CD4-positive, alpha-beta T cell treated with Interleukin-17A for 4 hours (primary cell): ENCODE measurements at places on chromosomes 3 and 15.
A peak's percentile ranks its signal among the peaks of the same experiment; 100 is the strongest.

GRCh38 chr3:172156586-172156955, 117.2 kb downstream of the FNDC3B start:
- DNase-seq, result no peak

DNA sequence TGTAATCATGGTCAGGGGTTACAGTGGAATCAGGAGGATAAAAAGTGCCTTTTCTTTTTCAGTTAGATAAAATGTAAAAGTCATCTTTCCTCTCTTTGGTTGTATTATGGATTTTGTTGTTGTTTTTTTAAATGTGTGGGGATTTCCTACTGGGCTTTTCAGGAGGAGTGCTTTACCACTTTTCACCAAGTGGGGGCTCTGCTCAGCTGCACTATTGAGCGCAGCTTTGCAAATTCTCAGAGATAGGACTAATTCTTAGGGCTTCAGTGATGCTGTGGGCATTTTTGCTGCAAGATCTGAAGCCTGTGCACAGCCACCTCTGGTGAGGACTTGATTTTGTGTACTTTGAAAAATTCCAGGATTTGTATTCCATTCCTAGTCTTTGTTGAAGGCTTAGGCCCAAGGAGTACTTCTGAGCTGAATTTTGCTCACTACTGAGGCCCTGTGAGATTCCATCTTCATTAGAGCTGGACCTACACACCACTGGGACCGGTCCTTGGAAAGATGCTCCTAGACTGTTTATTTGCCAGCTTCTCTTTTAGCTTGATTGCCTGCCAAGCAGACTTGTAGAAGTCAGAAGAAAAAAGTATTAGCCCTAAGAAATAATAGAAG, 7.5 kb downstream of the GNB5 start:
- DNase-seq, result peak; percentile 29

DNA sequence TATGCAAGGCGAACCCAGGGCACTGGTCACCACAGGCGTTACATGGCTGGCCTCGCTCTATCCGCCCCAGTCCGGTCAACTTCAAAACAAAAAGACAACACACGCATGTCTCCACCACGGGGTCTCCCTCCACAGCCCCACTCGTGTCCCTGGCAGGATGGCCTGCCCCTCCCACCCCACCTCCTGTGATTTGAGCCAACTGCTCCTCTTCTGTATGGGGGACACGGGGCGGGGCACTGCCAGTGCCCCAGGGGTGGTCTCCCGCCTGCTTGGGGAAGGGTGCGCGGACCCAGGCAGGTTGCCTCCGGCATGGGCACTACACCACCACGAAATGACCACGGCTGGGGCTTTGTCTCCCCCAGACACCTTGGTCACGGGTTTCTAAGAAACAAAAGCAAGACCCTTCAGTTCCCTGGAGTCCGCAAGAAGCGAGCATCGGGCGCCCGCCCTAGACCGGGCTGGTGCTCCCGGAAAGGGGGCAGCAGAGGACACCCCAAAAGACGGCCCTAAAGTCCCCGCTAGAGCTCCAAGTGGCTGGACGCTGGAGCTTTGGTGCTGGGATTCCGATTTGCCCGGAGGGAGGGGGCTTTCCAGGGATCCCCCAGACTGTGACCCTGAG, 219.3 kb upstream of the PRICKLE2 start:
- no peak for DNase-seq

GRCh38 chr3:152263711-152264110, 5.0 kb upstream of the MBNL1 start:
- no peak for DNase-seq

GRCh38 chr3:76554707-76555106, 485.2 kb upstream of the ROBO2 start:
- DNase-seq, result no peak

GRCh38 chr15:81029414-81030300, 28.9 kb downstream of the TLNRD1 start:
- DNase-seq, result no peak

- no peak for DNase-seq
Observed at GRCh38 chr15:33699691-33700447, 268.4 kb upstream of the CHRM5 start.

GRCh38 chr3:149085828-149086231, 503 bp downstream of the HLTF start:
- peak; percentile 37 for DNase-seq

- DNase-seq, result peak; percentile 30
Observed at GRCh38 chr15:57563416-57563815, 28.3 kb upstream of the MYZAP start.

DNA sequence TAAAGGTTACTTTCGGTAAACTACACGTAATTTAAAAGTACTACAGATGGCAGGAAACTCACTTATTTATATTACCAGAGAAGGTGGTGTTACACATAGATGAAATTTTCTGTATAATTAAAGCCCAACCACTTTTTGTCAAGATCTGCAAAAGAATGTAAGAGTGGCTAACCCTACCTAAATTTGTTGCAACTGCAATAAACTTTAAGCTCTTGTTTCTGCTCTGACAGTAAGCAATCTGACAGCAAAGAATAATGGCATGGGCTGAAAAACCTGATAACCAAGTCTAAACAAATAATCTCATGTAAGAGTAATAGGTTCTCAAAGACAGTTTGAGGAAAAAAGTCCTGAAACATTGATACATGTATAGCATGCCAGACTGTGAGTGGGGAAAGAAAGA, 897.3 kb downstream of the TUSC7 start:
- DNase-seq, result no peak

DNA sequence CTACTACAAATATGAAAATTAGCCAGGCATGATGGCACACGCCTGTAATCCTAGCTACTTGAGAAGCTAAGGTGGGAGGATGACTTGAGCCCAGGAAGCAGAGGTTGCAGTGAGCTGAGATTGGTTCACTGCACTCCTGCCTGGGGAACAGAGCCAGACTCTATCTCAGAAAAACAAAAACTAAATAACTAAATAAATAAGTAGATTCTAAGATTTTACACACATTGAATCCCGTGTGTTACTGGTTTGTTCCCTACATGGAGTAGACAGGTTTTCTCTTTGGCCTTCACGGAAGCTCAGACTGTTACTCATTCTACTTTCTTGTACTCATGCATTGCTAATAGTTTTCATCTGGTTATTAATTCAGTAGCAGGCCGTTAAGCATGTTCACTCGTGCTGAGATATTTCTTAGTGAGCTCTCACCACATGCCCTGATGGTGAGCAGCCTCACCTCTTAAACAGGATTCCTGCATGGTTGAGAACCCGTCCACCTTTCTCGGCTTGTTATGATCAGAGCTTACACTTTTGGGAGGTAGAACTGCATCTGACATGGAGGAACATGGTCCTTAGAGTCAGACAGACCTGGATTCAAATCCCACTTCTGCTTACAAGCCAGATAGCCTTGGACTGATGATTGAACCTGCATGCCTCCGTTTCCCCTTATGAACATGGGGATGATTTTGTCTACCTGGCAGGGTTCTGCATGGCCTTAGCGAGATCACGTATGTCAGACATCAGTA, 49.1 kb downstream of the CMTM7 start:
- DNase-seq, result no peak

GRCh38 chr15:39239562-39239961, 341.3 kb upstream of the THBS1 start:
- no peak for DNase-seq
